ENCODE measurements at places on chromosomes 2 and 18.

- DNase-seq = peak; percentile 59
Observed at GRCh38 chr2:152247337-152247695, 71.8 kb upstream of the STAM2 start.

DNA sequence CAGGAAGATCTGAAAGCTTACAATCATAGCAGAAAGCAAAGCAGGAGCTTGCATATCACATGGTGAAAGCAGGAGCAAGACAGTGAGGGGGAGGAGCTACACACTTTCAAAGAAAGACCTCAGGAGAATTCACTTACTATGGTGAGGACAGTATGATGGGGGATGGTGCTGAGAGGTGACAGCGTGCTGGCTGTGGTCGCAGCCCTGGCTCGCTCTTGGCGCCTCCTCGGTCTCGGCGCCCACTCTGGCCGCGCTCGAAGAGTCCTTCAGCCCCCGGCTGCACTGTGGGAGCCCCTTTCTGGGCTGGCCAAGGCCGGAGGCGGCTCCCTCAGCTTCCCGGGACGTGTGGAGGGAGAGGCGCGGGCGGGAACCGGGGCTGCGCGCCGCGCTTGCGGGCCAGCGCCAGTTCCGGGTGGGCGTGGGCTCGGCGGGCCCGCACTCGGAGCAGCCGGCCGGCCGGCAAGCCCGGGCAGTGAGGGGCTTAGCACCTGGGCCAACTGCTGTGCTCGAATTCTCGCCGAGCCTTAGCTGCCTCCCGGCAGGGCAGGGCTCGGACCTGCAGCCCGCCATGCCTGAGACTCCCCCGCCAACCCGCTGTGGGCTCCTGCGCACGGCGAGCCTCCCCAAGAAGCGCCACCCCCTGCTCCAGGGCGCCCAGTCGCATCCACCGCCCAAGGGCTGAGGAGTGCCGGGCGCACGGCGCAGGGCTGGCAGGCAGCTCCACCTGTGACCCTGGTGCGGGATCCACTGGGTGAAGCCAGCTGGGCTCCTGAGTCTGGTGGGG lies 131.9 kb upstream of the SPATS2L start:
- no peak for DNase-seq

- peak; percentile 42 for DNase-seq
Observed at GRCh38 chr2:168920504-168921157, 19.5 kb downstream of the G6PC2 start.

GRCh38 chr18:44673256-44673880 lies 7.3 kb upstream of the SETBP1 start:
- DNase-seq = no peak

GRCh38 chr2:239608260-239608659 lies 207.4 kb upstream of the HDAC4 start:
- no peak for DNase-seq

GRCh38 chr2:99181624-99182000 lies 628 bp downstream of the MRPL30 start:
- DNase-seq = peak; percentile 26

- DNase-seq = no peak
Observed at GRCh38 chr2:216534809-216535208, 36.2 kb downstream of the RPL37A start.

DNA sequence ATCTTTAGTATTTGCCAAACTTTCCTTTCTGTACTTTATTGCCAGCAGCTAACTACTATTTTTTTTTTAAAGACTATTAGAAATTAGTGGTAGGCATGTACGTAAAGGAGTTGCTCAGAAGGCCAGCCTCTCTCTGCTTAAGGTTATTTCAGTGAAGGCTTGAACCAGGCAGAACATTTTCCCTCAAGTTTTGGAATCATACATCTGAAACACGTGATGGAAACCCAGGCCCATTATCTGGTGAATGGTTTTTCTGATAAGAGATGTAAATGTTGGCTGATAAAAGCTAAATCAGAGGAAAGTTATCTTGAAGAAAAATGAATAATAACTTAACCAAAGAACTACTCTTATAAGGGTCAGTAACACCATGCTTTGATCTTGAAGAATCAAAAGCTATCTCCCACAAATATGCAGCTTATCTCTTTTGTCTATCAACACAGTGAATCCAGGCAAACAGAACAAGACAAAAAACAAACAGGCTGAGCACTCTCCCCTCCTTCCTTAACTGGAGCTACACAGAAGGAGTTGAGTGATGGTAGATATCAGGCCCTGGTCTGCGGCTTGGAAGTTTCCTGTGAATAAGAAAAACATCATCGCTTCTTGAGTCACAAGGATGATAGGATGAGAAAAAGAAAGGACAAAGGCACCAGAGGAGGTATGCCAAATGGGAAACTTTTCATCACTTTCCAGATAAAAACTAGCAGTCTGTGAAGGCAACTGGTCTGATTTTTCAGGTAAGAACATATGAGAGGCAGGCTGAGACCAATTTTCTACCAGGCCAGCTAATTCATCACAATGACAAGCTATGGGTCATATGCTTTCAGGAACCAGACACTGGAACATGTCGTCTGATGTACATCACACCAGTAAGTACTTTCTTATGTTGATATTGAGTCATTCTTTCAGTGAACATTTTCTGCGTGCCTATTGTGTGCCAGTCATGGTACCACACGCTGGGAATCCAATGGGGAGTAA lies 88.4 kb upstream of the STK17B start:
- DNase-seq = peak; percentile 25

GRCh38 chr18:37552286-37552685 lies 13.3 kb downstream of the CELF4 start:
- DNase-seq = peak; percentile 13

GRCh38 chr2:40329739-40330030 lies 122.2 kb downstream of the SLC8A1 start:
- DNase-seq = no peak

DNA sequence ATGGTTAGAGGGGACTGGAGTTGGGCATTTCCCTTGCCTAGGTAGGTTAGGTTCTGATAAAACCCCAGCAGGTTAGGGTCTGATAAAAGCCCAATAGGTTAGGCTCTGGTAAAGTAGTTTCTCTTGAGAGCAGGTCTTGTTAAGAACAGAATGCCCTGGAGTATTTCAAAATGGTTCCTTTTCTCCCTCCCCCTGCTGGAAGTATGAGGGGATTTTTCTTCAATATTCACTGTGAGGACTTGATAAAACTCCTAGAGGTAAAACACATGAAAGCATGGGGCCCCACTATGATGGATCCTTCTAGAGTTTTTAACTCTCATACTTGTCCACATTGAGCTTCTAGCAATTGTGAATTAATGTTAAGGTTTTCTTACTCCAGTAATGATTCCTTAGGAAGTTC lies 27.6 kb downstream of the ANKAR start:
- no peak for DNase-seq

DNA sequence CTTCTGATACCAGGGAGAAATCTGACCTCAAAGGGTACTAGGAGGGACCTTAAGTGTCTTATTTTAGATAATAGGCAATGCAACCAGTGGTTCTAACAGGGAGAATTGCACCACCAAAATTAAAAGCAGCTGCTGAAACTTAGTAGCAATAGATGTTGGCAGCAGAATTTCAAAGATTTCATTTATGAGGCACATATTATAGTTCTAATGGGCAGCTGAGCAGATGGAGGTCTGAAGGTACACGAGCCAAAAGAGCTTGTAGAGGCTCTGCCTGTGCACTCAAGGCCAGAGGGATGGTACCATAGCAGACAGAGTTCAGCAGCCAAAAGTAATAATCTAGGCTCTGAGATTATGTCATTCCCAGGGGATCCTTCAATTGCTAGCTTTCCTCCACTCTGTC lies 87.3 kb upstream of the NCKAP5 start:
- no peak for DNase-seq

GRCh38 chr2:168090366-168091135 lies 156.8 kb downstream of the STK39 start:
- no peak for DNase-seq

DNA sequence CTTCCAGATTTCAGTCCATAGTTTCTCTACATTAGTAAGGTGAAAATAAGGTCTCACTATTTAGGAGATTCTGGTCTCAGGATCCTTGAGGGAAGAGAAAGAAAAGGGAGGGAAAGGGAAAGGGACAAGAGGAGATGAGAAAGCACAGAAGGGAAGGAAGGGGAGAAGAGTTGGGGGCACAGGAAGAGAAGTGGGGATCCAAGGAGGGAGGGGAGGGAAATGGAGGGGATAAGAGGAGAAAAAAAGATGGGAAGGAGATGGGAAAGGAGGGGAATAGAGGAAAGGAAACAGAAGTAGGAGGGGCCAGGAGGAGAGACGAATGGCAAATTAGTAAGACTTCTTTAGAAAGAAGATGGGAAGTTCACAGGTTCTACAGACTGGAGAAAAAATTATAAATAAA lies 39.2 kb upstream of the SPTBN1 start:
- no peak for DNase-seq

DNA sequence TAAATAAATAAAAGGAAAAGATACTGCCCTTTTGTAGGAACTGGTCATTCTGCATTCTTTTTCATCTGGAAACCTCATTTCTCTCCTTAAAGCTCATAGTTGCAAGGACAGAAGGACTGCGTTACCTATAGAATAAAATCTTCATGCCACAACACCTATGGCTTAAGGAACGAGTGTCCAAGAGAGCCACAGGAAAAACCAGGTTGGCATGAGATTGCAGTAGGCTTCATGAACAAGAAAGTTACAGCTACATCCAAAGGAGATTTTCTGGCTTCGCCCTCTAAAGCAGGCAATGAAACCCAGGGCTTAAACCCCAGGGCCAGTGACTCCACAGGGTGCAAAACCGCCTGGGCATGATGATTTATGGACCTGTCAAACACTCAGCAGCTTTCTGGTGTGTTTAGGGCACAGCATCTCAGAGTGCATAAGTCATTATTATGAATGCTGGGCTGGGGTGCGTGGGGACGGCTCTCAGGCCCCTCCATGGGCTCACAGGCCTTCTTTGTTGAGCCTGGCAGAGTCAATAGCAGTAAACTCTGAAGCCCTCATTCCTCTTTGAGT lies 30.7 kb upstream of the PIEZO2 start:
- DNase-seq = no peak

- no peak for DNase-seq
Observed at GRCh38 chr2:240441326-240441992, 6.0 kb downstream of the GPC1 start.

DNA sequence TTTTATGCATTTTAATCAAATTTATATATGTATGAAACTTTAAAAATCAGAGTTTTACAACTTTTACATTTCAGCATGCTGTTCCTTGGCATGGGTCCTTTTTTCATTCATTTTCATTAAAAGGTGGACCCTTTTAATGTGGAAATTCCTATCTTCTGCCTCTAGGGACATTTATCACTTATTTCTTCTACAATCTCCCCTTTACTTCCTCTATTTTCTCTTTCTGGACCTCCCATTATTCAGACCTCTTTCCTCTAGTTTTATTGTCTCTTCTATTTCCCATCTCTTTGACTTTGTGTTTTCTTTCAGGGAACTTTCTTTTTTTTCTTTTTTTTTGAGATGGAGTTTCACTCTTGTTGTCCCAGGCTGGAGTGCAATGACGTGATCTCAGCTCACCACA lies 5.7 kb downstream of the PROC start:
- no peak for DNase-seq

GRCh38 chr2:148650881-148651280 lies 6.3 kb downstream of the EPC2 start:
- no peak for DNase-seq

DNA sequence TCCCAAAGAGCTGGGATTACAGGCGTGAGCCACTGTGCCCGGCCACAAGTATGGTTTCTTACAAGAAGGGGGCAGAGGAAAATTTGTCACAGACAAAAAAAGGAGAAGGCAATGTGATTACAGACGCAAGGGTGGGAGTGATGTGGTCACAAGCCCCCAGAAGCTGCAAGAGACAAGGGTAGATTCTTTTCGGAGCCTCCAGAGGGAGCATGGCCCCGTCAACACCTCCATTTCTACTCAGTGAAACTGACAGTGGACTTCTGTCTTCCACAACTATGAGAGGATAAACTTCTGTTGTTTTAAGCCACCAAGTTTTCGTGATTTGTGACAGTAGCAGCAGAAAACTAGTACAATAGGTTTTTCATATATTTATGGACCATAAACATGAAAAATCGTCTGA lies 2.1 kb upstream of the TCF7L1 start:
- no peak for DNase-seq

- DNase-seq = no peak
Observed at GRCh38 chr2:157326698-157327097, 1.1 kb upstream of the ERMN start.

DNA sequence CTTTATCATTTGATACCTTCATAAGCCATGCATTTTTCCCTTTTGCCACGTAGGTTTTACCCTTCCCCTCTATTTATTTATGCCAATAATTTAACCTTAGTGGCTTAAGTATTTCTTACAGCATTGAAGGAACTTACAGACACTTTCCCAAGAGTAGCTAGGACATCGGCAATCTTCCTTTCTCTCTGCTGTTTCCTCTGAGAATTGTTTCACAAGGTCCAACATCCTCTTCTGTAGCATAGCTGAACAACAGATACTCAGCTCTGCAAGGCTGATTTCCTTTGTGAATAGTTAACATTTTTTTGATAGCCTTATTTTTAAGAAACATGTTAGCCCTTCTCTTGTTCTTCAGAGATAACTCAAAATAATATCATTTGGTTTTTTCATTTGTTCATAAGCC lies 1.1 kb upstream of the GCA start:
- DNase-seq = no peak

DNA sequence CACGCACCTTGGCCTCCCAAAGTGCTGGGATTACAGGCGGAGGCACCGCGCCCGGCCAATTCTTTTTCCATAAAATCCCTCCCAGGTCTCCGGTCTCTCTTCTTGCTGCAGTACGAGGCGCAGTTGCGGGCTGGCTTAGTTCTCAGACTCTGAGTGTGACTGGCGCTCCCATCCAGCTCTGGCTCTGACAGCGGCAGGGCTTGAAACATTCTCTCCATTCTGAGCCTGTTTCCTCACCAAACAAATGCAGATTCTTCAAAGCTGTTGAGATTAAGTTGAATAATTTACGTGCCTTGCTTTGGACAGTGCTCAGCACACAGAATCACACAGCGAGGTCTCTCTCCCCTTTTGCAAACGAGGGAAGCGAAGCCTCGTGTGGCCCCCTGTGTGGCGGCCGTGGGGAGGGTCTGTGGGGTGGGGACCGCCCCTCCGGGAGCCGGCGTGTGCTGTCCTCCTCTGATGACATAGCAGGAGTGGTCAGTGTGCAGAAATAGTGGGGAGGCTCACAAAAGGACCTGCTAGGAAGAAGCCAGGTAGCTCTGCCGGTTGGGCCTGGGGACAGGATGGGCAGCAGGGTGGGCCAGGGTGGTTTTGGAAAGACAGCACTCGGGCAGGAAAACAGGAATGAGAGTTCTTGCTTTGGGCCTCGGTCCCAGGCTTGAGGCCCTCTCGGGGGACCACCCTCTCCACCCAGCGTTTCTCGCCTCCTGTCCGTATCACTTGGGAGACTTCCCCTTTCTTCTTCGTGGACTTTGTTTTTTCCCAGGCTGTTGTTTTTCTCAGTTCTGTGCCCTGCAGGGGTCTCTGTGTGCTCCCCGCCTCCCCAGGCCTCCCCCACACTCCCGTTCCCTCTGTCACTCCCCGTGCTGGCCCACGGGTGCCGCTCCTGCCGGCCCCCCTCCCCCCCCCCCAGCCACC lies 75.0 kb downstream of the KCNG2 start:
- DNase-seq = no peak

DNA sequence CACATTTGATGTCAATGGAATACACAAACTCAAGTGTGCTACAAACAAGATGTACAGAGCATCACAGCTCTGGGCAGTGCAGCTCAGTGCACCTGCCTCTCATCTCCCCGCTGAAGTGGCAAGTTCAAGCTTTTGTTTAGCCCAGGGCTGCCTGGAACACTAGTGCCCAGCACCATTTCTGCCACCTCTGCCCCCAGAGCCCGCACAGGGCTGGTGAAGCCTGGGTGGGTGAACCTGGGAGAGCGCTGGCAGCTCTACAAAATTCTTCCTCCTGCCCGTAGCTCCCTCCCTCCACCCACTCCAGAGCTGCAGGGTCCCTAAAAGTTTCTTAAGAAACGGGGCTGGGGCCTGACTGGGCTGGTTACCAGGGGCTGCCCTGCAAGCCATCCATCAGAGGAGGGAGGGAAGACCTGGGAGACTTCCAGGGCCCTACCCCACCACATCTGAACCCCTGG lies 1.5 kb downstream of the HES6 start:
- DNase-seq = no peak
